ENCODE measurements at places on chromosomes 12 and 14. TPM values are rescaled to one million over a fixed set of nuclear protein-coding genes. Genes with fewer than 3 reads are reported as not detected.

The CLEC1A gene
- not detected for total RNA-seq

The CD163 gene
- 12.7 TPM for total RNA-seq

The KRT80 gene
- 68.4 TPM for total RNA-seq

The HOXC10 gene
- total RNA-seq = 3.7 TPM

The ZNF10 gene
- total RNA-seq = 5.6 TPM

All from myocyte (in vitro differentiated cells).